ENCODE measurements at places on chromosomes 6 and 20.
A peak's percentile ranks its signal among the peaks of the same experiment; 100 is the strongest.

- DNase-seq: peak; percentile 38
Observed at GRCh38 chr20:16517946-16518783, 55.1 kb downstream of the KIF16B start.

DNA sequence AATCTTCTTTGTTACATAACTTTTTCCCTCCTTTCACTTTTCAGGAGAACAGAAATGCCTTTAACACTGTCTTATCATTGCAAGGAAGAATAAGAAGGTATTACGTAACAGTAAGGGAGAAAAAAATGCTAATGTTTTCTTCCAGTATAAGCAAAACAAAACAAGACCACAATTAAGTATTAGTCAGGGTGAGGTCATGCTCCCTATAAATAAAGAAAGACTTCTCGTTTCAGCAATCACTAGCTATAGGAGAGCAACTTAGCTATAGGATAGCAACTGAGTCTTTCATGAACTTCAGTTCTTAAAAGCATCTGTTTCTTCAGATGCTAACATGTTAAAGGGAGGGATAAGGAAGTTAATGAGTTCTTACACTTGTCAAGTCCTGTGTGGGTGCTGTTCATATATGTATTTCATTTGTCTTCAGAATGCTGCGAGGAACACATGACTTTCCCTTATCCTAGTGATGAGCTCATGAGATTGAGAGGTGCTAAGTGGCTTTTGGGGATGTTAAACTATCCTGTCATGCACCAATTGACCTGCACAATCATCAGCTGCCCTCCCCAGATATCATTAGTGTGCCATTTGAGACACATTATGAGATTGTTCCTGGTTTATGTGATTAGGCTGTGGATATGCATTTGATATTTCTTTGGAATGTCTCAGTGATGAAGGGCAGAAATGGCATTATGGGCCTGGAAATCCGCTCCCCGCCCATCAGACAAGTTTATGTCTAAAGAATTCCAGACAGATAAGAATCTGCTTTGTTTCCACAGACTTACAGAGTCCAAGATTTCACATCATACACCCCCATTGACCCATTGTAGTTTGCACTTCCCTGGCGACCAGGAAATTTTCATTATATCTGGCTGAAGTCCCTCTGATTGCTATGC lies 37.5 kb downstream of the LAMA4 start:
- no peak for DNase-seq

DNA sequence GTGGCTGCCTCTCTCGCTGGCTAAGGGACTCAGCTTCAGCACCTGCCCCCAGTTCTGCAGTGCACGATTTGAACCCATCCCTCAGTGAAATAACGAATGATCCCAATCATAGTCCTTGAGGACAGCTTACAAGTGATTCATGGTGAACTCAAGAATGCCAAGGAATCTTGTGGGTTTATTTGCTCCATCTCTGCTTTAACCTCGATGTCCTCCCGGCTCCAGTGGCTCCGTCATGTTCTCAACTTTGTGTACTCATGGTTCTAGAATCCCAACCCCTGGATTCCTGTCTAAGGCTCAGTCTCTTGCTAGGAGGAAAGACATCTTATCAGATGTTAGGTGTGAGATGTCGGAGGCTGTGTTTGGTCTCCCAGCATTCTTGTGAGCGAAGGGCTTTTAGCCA lies 29.0 kb upstream of the GTSF1L start:
- DNase-seq: no peak

- DNase-seq: no peak
Observed at GRCh38 chr20:23095499-23095898, 9.4 kb upstream of the CD93 start.

- no peak for DNase-seq
Observed at GRCh38 chr20:38449046-38449445, 13.9 kb upstream of the SNHG17 start.

GRCh38 chr6:160337301-160337700 lies 10.9 kb upstream of the SLC22A3 start:
- DNase-seq: no peak

- DNase-seq: no peak
Observed at GRCh38 chr6:11226005-11226404, 6.5 kb downstream of the NEDD9 start.

GRCh38 chr20:42549496-42549895 lies 640.2 kb downstream of the PTPRT start:
- peak; percentile 28 for DNase-seq

DNA sequence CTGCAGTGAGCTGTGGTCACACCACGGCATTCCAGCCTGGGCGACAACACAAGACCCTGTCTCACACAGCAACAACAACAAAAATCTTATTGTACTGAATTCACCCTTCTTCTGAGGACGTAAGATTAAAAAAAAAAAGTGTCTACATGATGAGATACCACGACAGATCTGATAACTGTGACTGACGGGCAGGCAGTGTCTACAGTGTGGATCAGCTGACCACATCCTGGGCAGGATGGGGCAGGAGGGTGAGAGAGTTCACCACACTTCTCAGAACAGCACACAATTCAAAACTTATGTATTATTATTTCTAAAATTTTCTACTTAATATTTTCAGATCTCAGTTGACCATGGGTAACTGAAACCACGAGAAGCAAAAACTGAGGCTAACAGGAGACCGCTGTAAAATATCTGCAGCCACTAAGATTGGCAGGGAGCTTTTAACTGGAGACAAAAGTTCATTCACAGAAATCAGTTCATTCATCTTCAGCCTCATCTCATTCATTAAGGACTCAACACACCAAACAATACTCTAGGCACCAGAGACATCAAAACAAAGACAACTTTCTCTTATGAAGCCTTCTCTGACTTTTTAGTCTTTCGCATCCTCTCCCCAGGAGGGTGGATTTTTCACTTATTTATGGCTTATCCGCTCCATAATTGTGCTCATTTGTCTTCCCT lies 15.7 kb upstream of the NHSL1 start:
- no peak for DNase-seq

- DNase-seq: peak; percentile 51
Observed at GRCh38 chr20:32652739-32653526, 20.8 kb downstream of the C20orf203 start.

GRCh38 chr6:43077333-43077809 lies 1.3 kb downstream of the PTK7 start:
- DNase-seq: no peak

DNA sequence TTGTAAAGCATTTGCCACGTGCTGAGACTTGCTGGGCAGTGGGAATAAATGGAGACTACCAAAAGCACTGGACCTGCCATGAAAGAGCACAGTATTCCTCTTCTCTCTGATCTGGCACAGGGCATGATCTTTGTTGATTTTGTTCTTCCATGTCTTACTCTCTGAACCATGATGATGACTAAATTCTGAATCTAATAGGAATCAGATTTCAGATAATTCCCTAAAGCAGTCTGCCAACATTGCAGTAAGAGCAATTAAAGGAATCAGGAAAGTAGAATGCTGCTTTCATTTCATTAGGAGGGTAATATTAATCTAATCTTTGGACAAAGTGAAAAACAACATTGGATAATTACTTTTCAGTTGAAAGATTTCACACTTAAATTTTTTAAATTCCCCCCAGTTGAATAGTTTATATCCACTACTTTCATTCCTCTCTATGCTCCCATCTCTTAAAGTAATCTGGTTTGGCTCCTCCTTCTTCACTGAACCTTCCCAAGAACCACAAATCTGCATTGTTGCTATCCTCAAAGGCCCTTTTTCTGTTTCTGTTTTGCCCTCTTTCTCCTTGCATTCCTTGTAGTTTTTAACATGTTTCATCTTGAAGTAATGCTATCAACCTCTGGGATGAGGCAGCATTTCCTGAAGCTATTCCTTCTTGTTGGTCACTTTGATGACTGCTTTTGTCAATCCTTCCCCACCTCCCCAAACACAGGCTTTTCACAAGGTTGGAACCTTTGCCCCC lies 243.2 kb upstream of the TENT5A start:
- DNase-seq: peak; percentile 38

DNA sequence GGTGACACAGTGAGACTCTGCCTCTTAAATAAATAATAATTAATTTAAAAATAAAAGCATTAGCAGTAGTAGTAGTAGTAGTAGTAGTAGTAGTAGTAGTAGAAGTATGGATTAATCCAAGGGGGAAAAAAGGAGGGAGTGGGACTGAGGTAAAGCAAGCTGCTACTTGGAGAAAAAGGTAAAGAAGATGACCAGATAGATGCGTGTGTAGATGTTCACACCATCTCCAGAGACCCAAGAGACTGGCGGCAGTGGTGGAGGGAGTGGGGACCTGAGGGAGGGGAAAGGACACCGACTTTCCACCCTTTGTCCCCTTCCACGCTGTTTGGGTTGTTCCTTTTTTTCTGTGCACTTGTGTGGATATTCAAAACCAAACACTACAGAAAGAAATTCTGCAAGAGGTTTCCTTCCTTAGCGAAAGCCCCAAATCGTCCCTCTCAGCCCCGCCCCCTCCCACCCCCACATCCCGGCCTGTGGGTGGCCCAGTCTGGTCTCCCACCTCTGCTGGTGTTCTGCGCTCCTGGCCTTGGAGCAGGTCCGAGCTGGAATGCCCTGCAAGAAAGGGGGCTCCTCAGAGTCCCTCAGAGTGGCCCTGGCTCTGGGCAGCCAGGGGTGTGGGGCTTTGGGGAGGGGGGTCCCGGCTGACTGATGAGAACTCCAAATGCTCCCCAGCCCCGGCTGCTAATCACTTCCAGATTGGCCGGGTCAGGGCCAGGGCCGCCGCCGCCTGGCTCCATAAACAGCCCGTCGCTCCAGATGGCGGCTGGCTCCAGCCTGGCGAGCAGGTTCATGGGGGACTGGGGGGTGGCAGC lies 60.2 kb downstream of the UBE2V1 start:
- DNase-seq: no peak

DNA sequence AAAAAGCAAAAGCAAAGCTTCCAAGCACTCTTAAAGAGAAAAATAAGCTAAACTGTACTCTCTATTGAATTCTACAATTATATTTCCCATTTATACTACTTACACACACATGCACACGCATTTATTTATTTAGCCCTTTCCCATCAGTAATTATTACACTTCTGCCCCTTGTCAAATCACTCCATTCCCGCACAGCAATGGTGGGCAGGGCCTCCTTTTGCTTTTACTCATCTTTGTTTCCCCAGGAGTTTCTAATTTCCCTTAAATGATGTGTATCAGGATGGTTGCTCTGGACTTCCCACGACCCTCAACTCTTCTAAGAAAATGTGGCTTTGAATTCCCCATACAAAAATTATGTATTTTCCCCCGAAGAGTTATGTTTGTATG lies 19.9 kb downstream of the PXT1 start:
- DNase-seq: no peak

DNA sequence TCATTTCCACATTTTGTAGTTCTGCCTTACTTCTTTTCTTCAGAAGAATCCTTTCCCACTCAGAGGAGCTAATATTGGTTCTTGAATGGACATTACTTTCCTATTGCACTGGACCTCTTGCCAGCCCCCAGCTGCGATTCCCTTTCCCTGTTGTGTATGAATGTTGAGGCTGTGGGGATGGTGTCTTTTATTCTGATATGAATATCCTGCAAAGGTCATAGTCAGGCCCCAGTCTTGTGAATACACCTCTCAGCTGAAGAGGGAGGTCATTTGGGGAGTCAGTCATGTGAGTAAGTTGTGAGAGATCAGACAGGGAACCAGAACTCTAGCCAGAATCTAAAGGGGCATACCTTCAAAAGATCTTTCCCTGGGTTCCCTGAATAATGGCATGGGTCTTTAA lies 32.6 kb upstream of the OSTM1 start:
- DNase-seq: no peak

DNA sequence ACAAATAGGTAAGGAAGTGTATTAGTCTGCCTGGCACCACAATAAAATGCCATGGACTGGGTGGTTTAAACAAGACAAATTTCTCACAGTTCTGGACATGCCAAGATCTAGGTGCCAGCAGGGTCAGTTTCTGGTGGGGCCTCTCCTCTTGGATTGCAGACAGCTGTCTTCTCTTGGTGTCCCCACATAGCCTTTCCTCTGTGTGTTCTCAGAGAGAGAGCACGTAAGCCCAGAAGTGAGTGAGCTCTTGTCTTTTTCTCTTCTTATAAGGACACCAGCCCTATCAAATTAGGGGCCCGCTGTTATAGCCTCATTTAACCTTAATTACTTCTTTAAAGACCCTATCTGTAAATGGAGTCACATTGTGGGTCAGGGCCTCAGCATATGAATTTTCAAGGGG lies 28.3 kb downstream of the SMPDL3A start:
- DNase-seq: no peak

- no peak for DNase-seq
Observed at GRCh38 chr6:4607793-4608192, 168.4 kb upstream of the CDYL start.

GRCh38 chr6:168355716-168356522 lies 36.3 kb upstream of the DACT2 start:
- DNase-seq: peak; percentile 43

GRCh38 chr6:9002833-9003232 lies 567.5 kb upstream of the SLC35B3 start:
- no peak for DNase-seq

- no peak for DNase-seq
Observed at GRCh38 chr6:32943864-32944649, 3.2 kb upstream of the HLA-DMB start.

GRCh38 chr20:62727584-62728027 lies 19.0 kb downstream of the NTSR1 start:
- no peak for DNase-seq

DNA sequence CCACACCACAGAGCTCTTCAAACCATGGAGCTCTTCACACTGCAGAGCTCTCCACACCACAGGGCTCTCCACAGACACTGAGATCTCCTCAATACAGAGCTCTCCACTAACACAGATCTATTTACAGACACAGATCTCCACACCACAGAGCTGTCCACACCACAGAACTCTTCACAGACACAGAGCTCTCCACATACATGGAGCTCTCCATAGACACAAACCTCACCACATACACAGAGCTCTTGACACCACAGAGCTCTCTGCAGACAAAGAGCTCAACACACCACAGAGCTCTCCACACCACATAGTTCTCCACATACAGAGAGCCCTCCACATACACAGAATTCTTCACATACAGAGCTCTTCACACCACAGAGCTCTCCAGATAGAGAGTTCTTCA lies 53.0 kb downstream of the ERMARD start:
- no peak for DNase-seq

GRCh38 chr6:157169656-157170055 lies 153.7 kb downstream of the TMEM242 start:
- DNase-seq: no peak

DNA sequence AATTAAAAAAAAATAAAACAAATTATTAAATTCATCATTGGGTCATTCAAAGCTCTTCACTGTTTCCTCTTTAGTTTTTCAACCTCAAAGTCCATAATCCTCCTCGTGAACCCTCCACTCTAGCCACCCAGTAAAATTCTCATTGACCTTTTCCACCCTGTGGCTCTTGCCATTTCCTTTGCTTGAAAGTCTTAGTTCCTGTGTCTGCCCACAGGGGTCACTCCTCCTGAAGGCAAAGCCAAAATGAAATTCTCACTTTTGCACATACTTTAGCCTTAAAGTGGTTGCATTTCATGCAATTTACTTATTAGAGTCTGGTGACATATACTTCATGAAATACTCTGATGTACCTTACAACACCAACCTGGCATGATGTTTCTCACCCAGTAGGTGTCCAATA lies 263.7 kb downstream of the BMP2 start:
- DNase-seq: no peak

GRCh38 chr20:48928832-48929725 lies 7.6 kb downstream of the ARFGEF2 start:
- no peak for DNase-seq

Measured in NCI-H2029 treated with DMSO at 0.1 percent for 48 hours (cell line).